Putamen (tissue), 1 donor: ENCODE measurements at places on chromosomes 2 and 18.

DNA sequence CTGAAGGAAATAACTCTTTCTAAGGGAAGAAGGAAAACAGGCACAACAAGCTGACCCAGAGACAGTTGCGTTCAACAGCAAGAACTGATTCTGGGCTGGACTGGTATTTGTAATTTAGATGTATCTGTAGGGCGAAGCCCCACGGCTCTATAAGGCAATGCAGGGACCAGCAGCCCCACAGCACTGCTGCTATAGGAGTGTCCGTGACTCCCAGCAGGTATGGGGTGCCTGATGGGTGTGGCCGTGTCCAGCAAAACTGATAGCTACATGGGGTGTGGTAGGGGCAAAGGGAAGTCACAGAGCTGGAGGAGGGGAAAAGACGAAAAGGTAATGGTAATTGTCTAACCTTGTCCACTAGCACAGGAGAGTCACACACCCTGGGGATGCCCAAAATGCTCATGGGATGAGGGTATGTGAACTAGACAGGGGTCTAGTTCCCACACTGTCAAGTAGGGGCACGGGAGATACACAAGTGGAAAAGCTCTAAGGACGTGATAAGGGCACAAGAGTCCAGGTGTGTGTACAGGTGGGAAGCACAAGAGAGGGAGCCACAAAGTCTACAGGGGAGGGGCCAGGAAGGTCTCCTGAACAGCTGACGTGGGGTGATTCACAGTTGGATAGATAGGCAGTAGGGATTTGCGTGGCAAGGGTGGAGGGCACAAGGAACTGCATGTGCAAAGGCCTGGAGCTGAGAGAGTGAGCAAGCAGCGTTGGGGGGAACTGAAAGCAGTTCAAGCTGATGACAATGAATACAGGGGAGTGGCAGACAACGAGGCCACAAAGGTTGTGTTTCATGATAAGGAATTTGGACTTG is 48.5 kb upstream of the ASPRV1 start:
- DNase-seq: no peak

DNA sequence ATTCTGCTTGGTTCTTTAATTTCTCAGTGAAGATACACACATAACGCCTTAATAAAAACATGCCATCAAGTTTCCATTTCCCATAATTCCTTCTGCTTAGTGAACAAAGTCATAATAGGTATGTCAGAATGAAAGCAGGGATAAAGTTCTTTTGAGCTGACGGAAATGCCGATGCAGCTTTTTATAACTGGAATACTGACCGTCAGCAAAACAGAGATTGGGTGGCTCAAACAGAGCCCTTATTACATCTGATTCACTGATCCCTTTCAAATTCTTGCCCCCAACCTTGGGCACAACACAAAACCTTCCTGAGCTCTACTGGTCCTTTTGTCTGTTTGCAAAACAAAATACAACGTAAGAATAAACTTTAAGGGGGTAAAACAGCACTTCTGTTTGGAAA is 140.4 kb downstream of the CDH2 start:
- DNase-seq: peak; percentile 12

DNA sequence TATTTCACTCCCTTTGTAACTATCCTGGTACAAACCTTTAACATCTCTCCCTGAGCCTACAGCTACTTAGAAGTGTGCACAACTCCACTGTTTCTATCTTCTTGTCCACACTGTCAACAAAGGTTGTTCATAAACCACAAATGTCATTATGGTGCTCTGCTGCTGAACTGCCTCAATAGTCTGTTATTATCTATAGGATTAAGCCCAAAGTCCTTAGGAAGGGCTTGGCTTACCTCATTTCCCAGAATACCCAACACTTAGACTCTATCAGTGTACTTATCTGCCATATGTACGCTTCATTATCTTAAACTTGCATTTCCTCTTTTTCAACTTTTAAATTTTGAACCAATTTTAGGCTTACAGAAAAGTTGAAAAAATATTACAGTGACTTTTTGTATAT is 94.2 kb downstream of the HNMT start:
- DNase-seq: no peak

GRCh38 chr18:11947214-11948191 is 33.8 kb upstream of the IMPA2 start:
- DNase-seq: peak; percentile 82

GRCh38 chr2:8554296-8554806 is 127.5 kb upstream of the ID2 start:
- no peak for DNase-seq

GRCh38 chr2:168912466-168912865 is 11.4 kb downstream of the G6PC2 start:
- DNase-seq: no peak

DNA sequence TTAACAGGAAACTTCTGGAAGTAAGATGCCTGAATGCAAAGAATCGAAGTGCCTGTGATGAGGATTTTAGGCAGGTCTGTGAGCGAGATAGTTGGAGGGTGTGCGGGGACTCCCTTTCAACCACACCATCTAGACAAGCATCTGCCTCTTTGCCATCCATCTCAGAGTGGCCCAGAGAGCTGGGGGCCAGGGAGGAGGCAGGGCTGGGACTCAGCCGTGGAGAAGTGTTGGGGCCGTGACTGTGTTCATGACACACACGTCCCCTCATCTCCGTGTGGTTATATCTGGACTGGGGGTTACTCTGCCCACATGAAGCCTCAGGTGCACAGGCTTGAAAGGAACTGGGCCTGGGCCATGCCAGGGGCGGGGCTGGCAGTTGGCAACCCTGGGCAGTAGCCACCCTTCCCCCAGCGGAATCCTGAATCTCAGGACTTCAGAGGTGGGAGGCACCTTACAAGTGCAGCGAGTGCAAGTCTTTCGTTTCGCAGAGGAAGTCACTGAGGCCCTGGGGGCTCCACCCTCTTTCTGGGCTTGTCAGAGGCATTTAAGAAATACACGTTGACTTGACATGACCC is 112.5 kb downstream of the SLC4A3 start:
- no peak for DNase-seq

GRCh38 chr2:119678021-119678656 is 862 bp upstream of the TMEM177 start:
- DNase-seq: no peak

DNA sequence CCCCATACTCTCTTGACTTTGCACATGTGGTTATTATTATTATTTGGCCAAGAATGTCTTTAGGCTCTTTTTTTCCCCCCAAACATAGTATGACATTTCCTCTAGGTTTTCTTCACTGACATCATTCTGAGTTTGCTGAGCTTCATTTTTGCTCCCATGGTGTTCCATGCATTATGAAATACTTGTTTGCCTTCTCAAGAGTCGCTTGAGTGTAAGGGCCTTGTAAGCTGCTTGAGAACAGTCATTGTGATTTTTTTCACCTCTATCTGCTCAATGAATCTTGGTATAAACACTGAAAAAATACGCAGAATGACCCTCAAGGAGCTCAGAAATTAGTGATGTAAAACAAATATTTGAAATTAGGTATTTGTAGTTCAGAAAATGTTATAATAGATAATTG is 688.9 kb downstream of the CNTNAP5 start:
- DNase-seq: no peak

GRCh38 chr2:168147830-168148794 is 99.3 kb downstream of the STK39 start:
- no peak for DNase-seq
